DMS53 (cell line): ENCODE measurements at places on chromosomes 11 and 22.

- no peak for DNase-seq
Observed at GRCh38 chr11:57094181-57094935, 87.4 kb upstream of the LRRC55 start.

DNA sequence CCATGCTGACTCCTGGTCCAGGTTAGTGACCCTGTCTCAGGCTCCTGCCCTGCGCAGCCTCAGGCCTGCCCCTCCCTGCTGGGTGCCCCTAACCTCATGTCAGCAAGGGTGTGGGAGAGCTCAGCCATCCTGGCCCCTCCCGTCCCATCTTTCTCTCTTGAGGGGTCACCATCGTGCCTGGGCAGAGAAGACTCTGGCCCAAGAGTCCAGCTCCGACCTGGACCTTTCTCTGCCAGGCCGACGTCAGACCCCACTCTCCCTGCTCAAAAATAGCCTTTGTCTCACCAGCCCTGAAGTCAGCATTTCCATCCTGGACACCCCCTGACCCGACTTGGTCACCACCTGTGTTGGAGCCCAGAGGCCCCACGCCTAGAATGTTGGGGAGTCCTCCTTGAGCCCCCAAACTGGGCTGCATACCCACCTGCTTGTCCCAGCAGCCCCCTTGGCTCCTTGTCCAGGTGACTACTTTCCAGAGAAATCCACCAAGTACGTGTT, 4.9 kb downstream of the SCGB1C1 start:
- DNase-seq, result no peak

GRCh38 chr11:100190395-100190794, 496.7 kb upstream of the ARHGAP42 start:
- no peak for DNase-seq

GRCh38 chr11:112580864-112581263, 320.2 kb upstream of the PLET1 start:
- no peak for DNase-seq

GRCh38 chr11:84812471-84812969, 814.6 kb downstream of the DLG2 start:
- peak; percentile 58 for DNase-seq

DNA sequence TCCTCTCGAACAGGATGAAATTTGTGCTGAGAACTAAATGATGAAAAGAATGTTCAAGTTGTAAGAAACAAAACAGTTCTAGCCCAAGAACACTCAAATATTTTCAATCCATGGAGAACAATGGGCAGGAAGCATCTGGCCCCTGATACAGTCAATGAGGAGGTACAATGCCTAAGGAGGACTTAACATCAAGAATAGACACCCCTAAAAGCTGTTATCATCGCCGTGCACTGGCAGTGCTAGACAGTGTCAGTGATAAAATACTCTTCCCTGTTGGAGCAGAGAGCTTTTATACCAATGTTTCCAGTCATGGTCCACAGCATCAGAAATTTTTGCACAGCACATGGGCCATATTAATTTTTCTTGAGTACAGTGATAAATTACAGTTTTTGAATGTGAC, 20.2 kb upstream of the VSTM5 start:
- DNase-seq, result no peak

- no peak for DNase-seq
Observed at GRCh38 chr11:83438438-83438837, 152.3 kb upstream of the CCDC90B start.

DNA sequence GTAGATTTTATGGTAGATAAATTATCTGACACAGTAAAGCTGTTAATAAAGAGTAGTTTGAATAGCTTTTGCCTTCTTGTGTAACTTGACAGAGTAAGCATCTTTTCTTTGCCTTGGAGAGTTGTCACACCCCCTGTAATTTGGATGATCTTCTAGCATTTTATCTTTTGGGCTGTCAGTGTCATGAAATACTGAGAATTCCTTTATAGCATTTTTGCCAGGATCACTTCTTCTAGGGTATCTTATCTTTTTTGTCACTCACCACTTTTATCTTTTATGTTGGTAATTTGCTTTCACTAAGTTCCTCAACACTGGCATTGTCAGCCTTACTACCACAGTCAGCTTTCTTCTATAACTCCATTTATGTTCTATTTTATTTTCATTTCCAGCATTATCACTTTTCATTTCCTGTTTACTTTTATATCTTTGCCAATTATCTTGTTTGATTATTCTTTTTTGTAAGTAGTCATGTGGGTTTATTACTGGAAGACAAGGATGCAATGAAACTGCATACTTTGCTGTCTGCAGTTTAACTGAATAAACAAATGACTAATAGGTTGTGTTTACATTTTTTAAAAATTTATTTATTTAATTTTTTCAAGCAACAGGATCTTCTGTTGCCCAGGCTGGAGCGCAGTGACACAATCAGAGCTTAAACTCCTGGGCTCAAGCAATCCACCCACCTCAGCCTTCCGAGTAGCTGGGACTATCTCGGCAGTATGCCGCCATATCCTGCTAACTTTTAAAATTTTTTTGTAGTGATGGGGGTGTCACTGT, 28.1 kb upstream of the ACAT1 start:
- peak; percentile 81 for DNase-seq

GRCh38 chr11:565921-566509, 5.2 kb downstream of the RASSF7 start:
- peak; percentile 46 for DNase-seq

GRCh38 chr22:19800761-19801244, 40.2 kb downstream of the TBX1 start:
- peak; percentile 2 for DNase-seq

GRCh38 chr11:32081129-32081641, 9.7 kb upstream of the RCN1 start:
- peak; percentile 65 for DNase-seq

DNA sequence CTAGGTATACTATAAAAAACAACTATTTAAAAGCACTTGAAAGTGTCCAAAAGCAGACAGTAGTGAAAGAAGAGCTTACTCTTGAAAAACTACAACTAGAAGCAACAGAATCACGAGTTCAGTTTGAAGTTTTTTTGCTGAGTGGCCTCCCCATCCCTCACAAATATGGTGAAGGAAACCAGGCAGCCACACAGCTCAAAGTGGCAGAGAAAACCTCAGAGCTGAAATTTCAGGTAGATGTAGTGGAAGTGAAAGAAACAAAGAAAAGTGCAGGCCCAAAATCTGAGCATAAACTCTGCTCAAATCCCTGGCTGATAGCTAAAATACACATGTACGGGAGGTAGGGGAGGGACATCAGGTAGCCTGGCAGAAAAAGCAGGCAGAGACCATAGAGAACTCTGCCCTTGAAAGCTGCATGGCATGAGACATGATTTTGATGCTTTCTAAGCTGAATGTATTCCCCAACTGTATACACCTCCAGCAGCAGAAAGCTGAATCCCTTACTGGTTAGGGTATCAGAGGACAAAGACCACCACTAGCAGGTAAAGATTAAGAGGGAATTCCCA, 12.1 kb downstream of the BTBD10 start:
- no peak for DNase-seq

GRCh38 chr22:28154861-28155260, 235.8 kb upstream of the PITPNB start:
- no peak for DNase-seq

GRCh38 chr11:67366546-67366945, 6.9 kb downstream of the CLCF1 start:
- DNase-seq, result no peak

GRCh38 chr22:48737461-48738203, 1090.0 kb downstream of the BRD1 start:
- DNase-seq, result no peak

DNA sequence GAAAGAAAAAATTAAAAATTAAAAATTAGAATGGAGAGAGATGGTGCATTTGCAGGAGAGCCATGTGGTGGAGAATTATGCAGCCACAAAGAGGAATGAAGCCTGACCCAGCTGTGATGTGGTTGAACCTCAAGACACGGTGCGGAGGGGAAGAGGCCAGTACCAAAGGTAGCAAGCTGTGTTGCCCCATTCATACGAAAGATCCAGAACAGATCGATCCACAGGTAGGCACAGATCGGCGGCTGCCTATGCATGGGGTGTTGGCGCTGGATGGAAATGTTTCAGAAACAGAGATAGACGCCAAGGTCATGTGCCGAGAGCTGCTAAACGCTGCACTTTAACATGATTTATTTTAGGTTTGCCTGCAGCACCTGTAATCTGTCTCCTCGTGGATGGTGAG, 992.3 kb downstream of the BRD1 start:
- DNase-seq, result no peak

- no peak for DNase-seq
Observed at GRCh38 chr11:37078521-37078920, 480.5 kb upstream of the RAG2 start.

DNA sequence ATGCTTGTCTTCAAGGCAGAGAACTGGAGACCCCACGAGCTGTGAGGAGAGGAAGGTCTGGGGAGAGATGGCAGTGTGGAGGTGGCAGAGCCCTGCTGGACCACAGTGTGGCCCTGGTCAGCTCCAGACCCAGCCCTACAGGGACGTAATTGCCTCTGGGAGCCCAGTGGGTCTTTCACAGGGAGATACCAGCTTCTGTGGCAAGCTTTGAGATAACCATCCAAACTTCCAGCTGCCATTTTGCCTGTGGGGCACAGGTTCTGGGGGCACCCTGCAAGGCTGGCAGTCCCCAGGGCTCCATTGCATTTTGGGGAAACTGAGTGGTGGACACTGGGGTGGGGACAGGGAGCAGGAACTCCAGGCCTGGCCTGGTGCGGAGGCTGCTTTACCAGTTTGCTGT, 10.2 kb upstream of the MPPED1 start:
- no peak for DNase-seq

DNA sequence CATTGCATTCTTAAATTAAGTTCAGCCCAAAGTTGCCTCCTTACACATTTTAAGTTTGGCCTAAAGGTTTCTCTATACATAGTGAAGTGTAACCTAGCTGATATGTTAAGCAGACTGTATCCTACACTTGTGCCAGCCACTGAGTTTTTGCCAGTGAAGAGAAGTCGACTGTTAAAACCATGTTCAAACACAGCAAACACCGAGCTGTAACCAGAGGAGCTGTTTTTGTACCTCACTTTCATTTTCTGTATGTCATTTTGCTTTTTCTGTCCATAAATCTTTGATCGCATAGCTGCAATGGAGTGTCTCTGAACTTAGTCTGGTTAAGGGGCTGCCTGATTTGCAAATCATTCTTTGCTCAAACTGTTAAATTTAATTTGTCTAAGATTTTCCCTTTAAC, 403.7 kb downstream of the LUZP2 start:
- DNase-seq, result no peak

DNA sequence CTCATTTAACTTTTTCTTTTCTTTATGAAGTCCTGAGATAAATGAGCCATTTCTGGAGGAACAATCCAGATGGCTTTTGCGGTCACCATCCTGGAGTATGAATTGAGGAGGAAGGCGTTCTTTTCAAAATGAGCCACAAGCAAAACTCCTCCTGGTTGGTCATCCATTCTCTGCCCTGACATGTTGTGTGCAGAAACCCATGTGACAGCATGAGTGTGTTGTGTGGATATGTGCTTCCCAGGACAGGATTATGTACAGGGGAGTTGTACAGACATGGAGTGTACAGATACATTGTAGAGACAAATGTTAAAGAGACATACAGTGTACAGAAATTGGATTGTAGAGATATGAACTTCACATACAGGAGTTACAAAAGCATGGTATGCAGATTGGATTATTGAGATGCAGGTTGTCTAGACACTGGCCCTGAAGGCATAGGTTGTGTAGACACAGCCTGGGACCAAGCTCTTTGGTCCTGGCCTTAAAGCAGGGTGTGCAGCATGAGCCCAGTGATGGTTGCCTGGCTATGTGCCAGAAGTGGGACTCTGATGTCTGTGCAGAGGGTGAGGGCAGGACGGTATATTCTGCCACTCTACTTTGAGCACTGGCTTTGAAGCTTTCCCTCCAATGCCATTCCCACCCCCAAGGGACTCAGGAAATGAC, 178.5 kb upstream of the ZBED5 start:
- peak; percentile 35 for DNase-seq

DNA sequence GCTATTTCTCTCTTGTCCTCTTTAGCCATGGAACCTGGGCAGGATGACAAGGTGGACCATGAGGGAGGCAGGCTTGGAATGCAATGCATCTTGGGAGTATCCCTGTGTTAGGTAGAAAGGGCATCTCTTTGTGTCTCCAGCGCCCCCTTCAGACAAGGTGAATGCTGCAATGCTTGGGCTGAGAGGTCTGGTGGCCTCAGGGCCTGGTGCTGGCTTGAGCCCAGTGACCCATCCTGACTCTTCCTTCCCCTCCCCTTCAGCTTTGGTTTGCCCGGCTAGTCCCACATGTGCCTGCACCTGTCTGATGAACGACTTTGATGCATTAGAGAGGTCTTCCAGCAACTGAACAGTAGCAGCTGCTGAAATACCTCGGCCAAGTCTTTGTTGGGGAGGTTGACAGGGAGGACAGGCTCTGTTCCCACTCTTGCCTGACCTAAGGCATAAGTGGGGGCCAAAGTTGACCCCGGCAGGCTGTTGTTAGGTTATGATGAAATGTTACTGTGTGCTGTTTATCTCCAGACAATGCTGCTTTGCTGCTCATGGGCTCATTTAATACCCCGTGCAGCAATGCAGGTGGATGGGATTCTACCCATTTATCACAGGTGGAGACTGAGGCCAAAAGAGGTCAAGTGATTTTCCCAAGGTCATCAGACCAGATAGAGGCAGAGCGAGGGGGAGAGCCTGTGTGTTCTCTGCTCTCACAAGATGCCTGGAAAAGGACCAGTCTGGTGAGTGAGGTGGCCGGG, 22.5 kb downstream of the MYO18B start:
- no peak for DNase-seq

DNA sequence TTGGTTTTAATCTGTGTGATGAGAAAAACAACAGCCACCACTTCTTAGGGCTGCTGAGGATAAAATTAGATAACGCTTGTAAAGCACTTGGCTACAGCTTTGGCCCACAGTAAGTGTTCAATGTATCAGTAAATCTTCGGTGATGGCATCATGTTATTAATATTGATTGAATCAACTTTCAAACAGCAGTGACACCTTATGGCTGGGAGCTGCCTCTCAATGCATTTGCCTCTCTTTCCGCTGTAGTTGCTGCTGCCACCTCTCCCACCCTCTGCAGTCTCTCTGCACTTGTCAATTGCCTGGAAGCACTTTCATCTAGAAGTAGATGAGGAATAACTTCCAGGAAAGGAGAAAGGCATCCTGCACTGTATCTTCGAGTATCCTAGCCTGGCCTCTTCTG, 491.1 kb downstream of the OPCML start:
- no peak for DNase-seq

GRCh38 chr11:1485504-1485885, 1.1 kb downstream of the MOB2 start:
- no peak for DNase-seq
